Smooth muscle cell of the umbilical artery (primary cell): ENCODE measurements at places on chromosomes 2 and 18. TPM values are rescaled to one million over a fixed set of nuclear protein-coding genes. Genes with fewer than 3 reads are reported as not detected.

Gene INPP5D
- 0.59 and 2.4 TPM in 2 replicates for total RNA-seq

Gene PPP1R7
- total RNA-seq, result 50.3 and 54.3 TPM in 2 replicates

Gene AQP12A
- not detected in 2 replicates for total RNA-seq

Gene RPE
- total RNA-seq, result 104 and 128 TPM in 2 replicates

Gene HOXD13
- total RNA-seq, result 2.2 and 2.4 TPM in 2 replicates

Gene ELOA2
- total RNA-seq, result under 0.01 TPM in 1 of 2 replicates, not detected in the other

Gene SLC9A4
- not detected in 2 replicates for total RNA-seq

Gene STARD6
- not detected in 2 replicates for total RNA-seq

Gene CCDC68
- 5.0 and 6.2 TPM in 2 replicates for total RNA-seq

Gene VIL1
- under 0.01 TPM in 1 of 2 replicates, not detected in the other for total RNA-seq

Gene NYAP2
- not detected in 2 replicates for total RNA-seq

Gene RNMT
- total RNA-seq, result 38.3 and 46.0 TPM in 2 replicates

Gene HOXD12
- not detected in 2 replicates for total RNA-seq

Gene FBXO15
- 0.37 and 0.59 TPM in 2 replicates for total RNA-seq

Gene CTAGE1
- 0.05 TPM in 1 of 2 replicates, not detected in the other for total RNA-seq

Gene LHCGR
- total RNA-seq, result under 0.01 TPM in 1 of 2 replicates, not detected in the other

Gene LDAH
- 20.8 and 28.1 TPM in 2 replicates for total RNA-seq

Gene TMEFF2
- 0.89 and 5.6 TPM in 2 replicates for total RNA-seq

Gene CRYGD
- not detected in 2 replicates for total RNA-seq

Gene CDH2
- total RNA-seq, result 523 and 677 TPM in 2 replicates

Gene PDE1A
- total RNA-seq, result 0.32 and 0.89 TPM in 2 replicates

Gene POTEI
- total RNA-seq, result not detected in 2 replicates

Gene EVA1A
- 39.2 and 46.8 TPM in 2 replicates for total RNA-seq

Gene IL36G
- not detected in 2 replicates for total RNA-seq

Gene PAX3
- not detected in 2 replicates for total RNA-seq

Gene ITPRIPL1
- total RNA-seq, result 0.30 and 1.5 TPM in 2 replicates

Gene IL1RL2
- 0.30 and 0.42 TPM in 2 replicates for total RNA-seq

Gene SCG2
- total RNA-seq, result 1.2 and 12.5 TPM in 2 replicates

Gene NRP2
- total RNA-seq, result 741 and 767 TPM in 2 replicates

Gene NCOA1
- 9.8 and 11.7 TPM in 2 replicates for total RNA-seq

Gene VWA3B
- 0.09 TPM in 1 of 2 replicates, not detected in the other for total RNA-seq

Gene FEV
- not detected in 2 replicates for total RNA-seq

Gene KLHL30
- under 0.01 and 0.14 TPM in 2 replicates for total RNA-seq

Gene HMSD
- total RNA-seq, result 0.18 and 0.30 TPM in 2 replicates

Gene FKBP1B
- 4.7 and 6.2 TPM in 2 replicates for total RNA-seq

Gene SCN7A
- under 0.01 and 0.23 TPM in 2 replicates for total RNA-seq

Gene C2orf74
- 10.1 and 10.2 TPM in 2 replicates for total RNA-seq

Gene INHA
- 0.55 TPM in 1 of 2 replicates, not detected in the other for total RNA-seq

Gene DPP4
- total RNA-seq, result 178 and 489 TPM in 2 replicates

Gene IL1R1
- 17.6 and 25.5 TPM in 2 replicates for total RNA-seq

Gene ATP6V1B1
- total RNA-seq, result 0.89 and 1.8 TPM in 2 replicates

Gene THSD7B
- not detected in 2 replicates for total RNA-seq

Gene PRSS56
- total RNA-seq, result not detected in 2 replicates
